ENCODE measurements at places on chromosomes 7 and 10.

- no peak for DNase-seq
Measured at GRCh38 chr10:70051848-70052247, 798 bp upstream of the MACROH2A2 start.

- DNase-seq = no peak
Measured at GRCh38 chr10:28120043-28120749, 121.3 kb upstream of the ODAD2 start.

DNA sequence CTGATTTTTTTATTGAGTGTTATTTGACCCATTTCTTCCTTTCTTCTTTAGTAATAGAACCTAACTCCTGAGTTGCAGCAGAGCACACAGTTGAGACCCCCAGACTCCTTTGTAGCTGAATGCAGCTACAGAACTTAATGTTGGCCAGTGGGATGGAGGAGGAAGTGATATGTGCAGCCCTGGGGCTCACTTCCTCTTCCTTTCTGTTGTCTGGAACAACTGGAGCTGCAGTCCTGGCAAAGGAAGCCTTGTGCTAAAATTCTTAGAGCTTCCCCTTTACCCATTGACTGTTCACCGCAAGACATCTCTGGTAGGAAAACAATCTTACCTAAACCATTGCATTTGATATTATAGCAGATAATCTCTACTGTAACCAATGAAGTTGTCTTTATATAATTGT is 86.6 kb downstream of the ITGB8 start:
- no peak for DNase-seq

GRCh38 chr10:49457686-49458085 is 61.8 kb upstream of the DRGX start:
- DNase-seq = no peak

- DNase-seq = no peak
Measured at GRCh38 chr10:32941357-32941756, 16.7 kb downstream of the ITGB1 start.

- no peak for DNase-seq
Measured at GRCh38 chr7:142838461-142839213, 16.2 kb upstream of the EPHB6 start.

- no peak for DNase-seq
Measured at GRCh38 chr10:118592675-118593330, 2.6 kb downstream of the PRLHR start.

- DNase-seq = no peak
Measured at GRCh38 chr10:71831646-71832552, 19.2 kb downstream of the PSAP start.

DNA sequence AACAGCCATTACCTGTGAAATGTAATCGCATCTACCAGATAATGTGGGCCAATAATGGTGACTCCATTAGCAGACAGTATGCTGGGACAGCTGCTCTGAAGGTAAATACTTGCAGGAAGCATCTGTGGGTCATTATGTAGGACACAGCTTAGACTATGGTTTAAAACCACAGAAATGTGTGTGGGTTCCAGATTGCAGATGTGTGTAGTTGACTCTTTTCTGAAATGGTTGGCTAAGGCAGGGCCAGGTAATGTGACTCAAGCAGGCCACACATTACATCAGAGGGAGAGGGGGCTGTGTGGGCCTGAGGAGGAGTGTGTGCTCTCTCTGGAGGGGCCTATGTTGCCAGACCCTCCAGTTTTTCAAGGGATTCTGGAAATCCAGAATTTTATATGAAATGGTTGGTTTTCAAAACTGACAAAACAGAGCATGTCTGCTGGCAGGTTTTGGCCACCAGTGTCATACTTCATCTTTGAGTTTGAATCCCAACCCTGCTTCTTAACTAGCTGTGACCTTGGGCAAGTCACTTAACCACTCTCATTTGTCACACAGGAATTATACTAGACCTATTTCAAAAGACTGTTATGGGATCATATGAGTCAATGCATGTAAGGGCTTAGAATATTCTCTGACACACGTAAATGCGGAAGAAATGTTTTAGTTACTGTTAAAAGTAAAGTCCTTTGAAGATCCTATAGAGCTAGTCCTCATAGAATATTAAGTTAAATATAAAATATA is 64.5 kb downstream of the MCMBP start:
- DNase-seq = no peak

DNA sequence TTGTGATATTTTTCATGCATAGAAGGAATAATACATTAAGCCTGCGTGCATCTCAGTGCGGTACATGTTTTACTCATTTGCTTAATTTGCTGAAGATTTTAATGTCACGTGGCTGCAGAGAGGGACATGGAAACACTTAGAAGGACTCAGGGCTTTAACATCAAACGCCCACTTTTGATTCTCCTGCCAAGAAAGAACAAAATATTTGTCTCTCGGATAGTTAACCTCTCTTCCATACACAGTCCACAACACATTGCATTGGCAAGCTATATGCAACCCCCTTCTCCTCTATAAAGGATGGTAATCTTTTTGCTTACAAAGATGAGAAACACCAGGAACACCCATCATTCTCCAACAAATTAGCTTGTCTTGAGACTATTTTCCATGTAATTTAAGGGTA is 148.0 kb upstream of the NRP1 start:
- no peak for DNase-seq

GRCh38 chr10:10914144-10914543 is 103.5 kb upstream of the CELF2 start:
- DNase-seq = no peak

DNA sequence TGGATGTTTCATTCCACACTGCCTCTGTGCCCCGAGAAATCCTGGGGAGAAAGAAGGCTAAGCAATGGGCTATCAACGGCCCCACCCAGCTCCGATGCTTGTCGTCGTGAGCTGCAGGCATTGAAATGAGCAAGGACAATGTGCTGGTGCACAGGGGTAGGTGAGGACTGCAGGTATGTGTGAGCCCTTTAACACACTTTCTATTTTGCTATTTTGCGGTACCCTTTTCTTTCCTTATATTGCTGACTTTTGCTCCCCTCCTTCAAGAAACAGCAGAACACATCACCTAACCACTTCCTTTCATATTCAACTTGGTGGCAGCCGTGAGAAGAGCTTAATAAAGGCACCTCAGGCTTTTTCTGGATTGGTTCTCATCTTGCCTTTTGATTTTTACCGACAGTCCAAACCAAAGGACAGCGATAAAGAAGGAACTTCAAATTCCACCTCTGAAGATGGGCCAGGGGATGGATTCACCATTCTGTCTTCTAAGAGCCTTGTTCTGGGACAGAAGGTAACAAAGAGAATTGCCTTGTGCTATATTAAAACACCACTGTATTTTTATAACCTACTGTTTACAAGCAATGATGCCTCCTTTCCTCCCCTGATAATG is 39.2 kb downstream of the AIFM2 start:
- DNase-seq = peak; percentile 49

DNA sequence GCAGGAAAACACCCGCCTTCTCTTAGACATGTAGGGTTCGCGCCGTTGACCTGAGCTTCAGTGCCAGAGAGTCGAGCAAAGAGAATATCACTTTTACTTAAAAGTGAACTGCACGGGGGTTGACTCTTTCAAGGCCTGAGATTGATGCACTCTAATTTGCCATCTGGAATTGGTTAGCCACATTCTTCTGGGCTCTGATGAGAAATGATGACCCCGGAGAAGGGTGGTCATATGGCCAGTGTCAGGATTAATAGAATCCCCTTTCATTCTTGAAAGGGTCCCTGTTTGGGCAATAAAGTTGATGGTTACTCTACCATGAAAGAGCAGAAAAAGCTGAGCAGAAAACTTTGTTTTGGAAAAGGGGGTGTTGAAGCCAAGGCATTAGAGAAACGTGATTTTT is 31.2 kb downstream of the GRK5 start:
- no peak for DNase-seq

GRCh38 chr7:64630496-64630895 is 35.4 kb upstream of the ZNF107 start:
- no peak for DNase-seq

All from CD4-positive, alpha-beta T cell treated with Interleukin-15 for 4 hours (primary cell).